Fibroblast of skin of right biceps (primary cell): ENCODE measurements at places on chromosomes 2 and 18.

GRCh38 chr2:202408546-202409140 is 32.5 kb downstream of the BMPR2 start:
- no peak for DNase-seq

GRCh38 chr2:32783933-32784332 is 156.1 kb downstream of the TTC27 start:
- no peak for DNase-seq

- DNase-seq = no peak
Measured at GRCh38 chr2:1800716-1801388, 56.5 kb upstream of the PXDN start.

DNA sequence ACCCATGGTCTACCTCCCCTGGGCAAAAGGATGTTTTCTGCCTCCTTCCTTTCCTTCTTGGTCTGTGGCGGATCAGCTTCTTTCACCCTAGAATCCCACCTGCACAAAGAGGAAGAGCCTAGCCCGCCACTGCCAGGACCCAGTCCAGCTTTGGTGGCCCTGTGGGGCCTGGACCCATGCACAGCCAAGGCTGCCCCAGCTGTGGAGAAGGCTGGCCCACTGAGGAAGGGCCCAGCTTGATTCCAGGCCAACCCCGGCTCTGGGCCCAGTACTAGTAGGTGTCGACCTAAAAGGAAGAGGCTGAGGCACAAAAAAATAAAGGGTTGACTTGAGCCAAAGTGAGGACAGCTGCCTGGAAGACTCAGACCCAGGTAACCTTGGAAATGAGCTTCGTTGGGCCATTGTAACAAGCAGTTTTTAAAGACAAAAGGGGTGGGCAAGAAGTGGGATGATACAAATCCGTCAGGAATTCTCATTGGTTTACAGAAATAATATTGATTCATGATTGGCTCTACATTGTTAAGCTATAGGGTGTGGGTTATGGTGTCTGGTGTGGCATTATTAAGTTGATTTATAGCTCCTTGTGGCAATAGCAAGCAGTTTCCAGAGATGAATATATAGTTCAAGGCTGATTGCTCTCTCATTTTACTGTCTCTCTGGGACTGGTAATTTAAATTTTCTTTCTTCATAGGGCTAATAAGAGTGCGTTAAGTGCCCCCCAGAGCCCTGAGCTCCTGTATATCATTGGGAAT is 29.8 kb upstream of the MAL start:
- no peak for DNase-seq

- DNase-seq = peak; percentile 59
Measured at GRCh38 chr2:168169097-168169745, 78.2 kb downstream of the STK39 start.

GRCh38 chr2:220125551-220125950 is 498.1 kb downstream of the SLC4A3 start:
- DNase-seq = no peak

- peak; percentile 75 for DNase-seq
Measured at GRCh38 chr2:55883357-55883756, 40.2 kb downstream of the EFEMP1 start.

GRCh38 chr2:20424300-20425290 is 22.3 kb upstream of the RHOB start:
- DNase-seq = peak; percentile 54

- peak; percentile 75 for DNase-seq
Measured at GRCh38 chr2:221596192-221596591, 24.1 kb upstream of the EPHA4 start.

GRCh38 chr2:81077396-81077795 is 772.8 kb upstream of the LRRTM1 start:
- no peak for DNase-seq

GRCh38 chr2:224223851-224224555 is 177.9 kb downstream of the FAM124B start:
- DNase-seq = no peak

DNA sequence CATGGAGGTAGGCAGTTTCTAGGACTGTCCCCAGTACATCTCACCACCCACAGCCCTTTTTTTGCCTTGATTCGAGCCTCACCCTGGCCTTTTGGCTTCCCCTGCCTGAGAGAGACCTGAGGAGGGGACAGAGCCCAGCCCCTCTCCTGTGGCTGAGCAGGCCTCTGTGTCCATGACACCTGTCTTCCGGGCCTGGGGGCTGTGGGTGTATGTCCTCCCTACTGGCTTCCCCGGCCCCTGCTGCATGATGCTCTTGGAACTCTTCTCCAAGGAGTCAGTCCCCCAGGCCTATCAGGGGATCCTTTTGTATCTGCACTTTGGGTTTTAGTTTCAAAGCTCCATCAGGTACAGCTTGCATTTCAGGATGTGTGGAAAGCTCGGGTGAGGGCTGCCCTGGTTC is 80.4 kb downstream of the STPG4 start:
- no peak for DNase-seq

GRCh38 chr2:221572821-221573429 is 821 bp upstream of the EPHA4 start:
- DNase-seq = peak; percentile 48

DNA sequence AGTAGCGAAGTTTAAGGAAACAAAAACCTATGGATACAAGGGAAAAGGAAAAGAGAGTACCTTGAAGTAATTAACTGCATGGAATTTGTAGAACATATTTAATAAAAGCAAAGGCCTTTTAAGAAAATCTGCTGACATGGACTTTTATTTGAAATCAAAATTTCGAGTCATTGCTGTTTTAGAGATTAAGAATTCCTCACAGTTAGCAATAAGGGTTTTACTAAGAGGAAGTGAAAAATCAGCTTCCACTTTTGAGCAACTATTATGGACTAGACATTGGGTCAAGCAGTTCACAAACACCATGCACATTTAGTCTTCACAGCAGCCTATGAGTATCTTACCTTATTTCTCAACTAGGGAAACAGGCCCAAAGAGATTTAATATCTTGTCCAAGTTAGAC is 876.3 kb downstream of the BCL11A start:
- DNase-seq = no peak

- DNase-seq = no peak
Measured at GRCh38 chr2:135494917-135495316, 36.1 kb downstream of the ZRANB3 start.

DNA sequence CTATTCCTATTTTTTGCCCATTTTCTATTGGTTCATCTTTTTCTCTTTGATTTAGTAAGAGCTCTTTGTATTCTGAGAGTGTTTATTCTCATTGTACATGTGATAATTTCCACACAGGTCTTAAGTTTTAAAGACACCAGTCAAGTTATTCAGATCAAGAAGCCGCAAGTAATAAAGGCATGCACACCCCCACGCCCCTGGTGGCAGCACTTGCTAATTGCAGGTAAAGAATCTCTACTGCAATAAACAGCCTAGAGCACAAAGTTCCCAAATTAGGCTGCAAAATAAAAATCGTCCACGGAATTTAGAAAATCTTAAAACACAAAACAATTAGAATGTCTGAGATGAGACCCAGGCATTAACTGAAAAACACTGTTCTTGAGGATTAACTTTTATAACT is 45.2 kb downstream of the ST3GAL5 start:
- DNase-seq = no peak

DNA sequence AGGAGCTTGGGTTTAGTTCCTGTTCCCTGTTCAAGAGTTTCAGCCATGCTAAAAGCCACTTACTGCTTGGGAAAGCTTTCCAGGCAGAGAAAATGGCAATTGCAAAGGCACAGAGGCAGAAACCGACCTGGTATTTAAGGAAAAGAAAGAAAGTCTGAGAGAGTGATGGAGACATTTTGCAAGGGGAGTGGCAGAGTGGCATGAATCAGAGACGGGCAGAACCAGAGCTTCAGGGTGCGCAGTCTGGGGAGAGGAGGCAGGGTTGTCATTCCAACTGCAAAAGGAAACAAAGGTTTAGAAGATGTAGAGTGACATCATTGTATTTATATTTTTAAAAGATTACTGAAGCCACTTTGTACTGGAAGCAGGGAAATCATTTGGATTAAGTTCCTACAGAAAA is 14.9 kb upstream of the GNAL start:
- no peak for DNase-seq

DNA sequence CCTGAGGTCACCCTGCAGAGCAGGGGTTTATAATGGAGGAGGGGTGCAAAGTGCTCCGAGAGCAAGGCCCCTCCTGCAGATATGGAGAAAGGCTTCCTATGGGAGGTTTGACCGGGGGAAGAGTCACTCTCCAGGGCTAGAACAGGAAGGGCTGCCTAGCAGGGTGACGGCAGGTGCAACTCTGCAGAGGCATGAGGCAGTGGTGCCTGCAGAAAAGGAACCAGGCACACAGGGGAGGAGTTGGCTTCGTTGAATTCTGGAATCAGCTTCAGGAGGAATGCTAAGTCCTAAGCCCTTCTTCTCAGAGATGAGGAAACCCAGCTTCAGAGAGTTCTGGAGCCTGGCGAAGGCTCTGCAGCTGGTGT is 17.5 kb upstream of the HPCAL1 start:
- DNase-seq = no peak

- DNase-seq = no peak
Measured at GRCh38 chr18:64091526-64091925, 57.4 kb downstream of the LINC00305 start.

DNA sequence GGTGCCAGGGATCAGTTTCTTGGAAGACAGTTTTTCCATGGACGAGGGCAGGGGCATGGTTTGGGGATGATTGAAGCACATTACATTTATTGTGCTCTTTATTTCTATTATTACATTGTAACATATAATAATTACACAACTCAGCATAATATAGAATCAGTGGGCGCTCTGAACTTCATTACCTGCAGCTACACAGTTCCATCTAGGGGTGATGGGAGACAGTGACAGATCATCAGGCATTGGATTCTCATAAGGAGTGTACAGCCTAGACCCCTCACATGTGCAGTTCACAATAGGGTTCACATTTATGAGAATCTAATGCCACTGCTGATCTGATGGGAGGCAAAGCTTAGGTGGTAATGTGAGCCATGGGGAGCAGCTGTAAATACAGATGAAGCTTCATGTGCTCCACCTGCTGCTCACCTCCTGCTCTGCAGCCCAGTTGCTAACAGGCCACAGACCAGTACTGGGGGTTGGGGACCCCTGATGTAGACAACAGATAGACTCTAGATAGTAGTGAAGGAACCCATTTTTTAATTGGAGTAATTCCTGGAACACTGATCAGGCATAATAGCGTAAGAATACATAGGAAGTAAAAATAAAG is 41.5 kb upstream of the MC4R start:
- peak; percentile 18 for DNase-seq

GRCh38 chr18:69686861-69687260 is 260.8 kb downstream of the CD226 start:
- peak; percentile 23 for DNase-seq

DNA sequence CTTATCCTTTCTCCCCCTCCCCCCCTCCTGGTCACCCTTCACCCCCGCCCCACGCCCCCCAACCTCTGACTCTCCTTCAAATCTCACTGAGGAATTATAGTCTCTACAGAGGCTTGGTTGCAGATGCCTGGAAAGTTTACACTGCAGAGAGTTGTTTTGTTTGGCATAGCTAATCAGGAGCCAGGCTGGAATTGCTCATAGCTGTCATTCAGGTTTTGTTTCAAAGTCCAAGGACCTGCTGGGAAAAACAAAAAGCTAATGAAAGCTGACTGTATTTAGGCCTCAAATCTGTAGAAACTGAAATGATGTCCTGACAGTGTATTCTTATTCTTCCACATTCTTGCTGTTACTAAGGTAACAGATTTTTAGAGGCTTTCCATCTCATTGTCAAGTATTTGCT is 22.6 kb downstream of the GREB1L start:
- DNase-seq = no peak

- no peak for DNase-seq
Measured at GRCh38 chr2:98518101-98518500, 73.4 kb downstream of the INPP4A start.

DNA sequence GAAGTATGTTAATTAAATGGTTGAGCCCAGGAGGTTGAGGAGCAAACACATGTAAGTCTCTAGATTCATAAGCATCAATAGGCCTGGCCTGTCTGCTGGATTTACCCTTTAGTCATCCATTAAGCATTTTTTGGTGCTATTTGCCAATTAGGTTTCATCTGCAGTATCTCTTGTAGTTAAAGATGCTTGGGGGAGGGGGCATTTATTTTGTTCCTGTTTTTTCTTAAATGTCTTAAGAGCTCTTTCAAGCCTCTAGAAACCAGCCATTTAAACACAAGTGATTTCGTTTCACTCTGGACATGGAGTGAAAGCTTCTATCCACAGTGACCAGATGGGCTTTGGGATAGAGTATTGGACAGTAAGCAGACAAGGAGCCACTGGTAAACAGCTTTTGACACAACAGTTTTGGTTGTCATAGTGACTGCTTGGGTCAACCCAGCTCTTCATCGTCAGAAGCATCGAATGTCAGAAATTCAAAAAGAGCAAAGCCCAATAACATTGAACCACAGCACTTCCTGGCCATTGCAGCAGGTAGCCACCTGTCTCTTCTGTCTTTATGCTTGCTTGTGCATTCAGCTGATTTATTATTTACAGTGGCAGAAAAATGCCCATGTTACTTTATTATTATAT is 4.9 kb downstream of the QPCT start:
- peak; percentile 31 for DNase-seq

- DNase-seq = no peak
Measured at GRCh38 chr2:145861940-145862339, 1342.0 kb upstream of the ZEB2 start.

DNA sequence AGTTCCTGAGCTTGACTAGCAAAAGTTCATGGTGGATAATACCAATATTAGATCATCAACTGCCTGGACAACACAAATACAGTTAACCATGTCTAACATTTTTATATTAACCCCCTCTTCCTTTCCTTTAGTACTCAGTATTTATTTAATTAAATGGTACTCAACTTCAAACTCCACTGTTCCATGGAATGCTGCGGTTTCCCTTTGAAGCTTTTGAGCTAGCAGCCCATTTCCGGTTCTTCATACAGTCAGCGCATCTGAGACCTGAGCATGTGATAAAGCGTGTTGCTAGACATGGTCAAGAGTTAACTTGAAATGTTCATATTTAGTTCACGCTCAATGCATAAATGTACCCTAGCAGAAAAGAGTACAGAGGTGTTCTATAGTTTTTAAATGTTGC is 278.4 kb downstream of the ALPK2 start:
- DNase-seq = peak; percentile 72

GRCh38 chr2:138177693-138178092 is 213.4 kb downstream of the HNMT start:
- no peak for DNase-seq

DNA sequence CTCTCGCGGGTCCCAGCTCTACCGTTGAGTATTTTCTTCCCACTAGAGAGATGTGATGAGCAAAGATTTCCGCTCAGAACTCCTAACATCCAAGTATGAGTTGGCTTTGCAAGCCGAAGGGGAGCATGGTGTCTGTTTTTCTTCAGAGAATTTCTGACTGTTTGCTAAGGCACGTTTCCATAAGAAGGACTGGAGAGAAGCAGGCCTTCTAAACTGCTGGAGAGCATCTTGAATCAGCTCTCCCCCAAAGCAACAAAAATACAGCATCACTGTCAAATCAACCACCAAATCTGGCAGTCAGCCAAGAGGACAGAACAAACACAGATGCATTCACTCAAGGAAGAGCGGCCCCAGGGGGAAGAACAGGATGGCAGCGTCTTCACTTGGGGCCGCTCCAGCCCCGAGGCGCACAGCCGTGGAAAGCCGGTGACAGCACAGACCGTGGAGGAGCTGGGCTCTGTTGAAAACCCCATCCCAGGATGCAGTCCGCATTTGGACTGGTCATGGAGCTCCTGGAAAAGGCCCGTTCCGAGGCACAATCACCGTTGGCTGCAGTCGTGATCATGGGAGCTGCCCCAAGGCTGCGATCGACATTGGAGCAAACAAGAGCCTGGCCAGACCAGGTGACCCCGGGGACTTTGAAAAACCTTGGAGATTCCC is 101.4 kb downstream of the NFATC1 start:
- peak; percentile 92 for DNase-seq
